ENCODE measurements at places on chromosomes 6 and 20. TPM values are rescaled to one million over a fixed set of nuclear protein-coding genes. Genes with fewer than 3 reads are reported as not detected.

The BACH2 gene
- total RNA-seq, result 68.1 TPM

- no peak overlapping the region for H3K27ac ChIP-seq
- no peak overlapping the region for H3K4me3 ChIP-seq
- DNase-seq, result no peak
- H3K4me1 ChIP-seq, result peaks cover under 1% of the 10 kb centered on the region
- H3K27me3 ChIP-seq, result no peaks in the 10 kb centered on the region
- peaks cover 68% of the 10 kb centered on the region for H3K36me3 ChIP-seq
Measured at GRCh38 chr20:49252556-49253350, 25.1 kb downstream of the ZNFX1 start.

- no peak within 1 kb of the TSS for H3K27ac ChIP-seq
- no peaks in the 10 kb centered on the region for H3K36me3 ChIP-seq
- H3K27me3 ChIP-seq, result peaks cover 81% of the 10 kb centered on the region
- H3K4me3 ChIP-seq, result peak within 1 kb of the TSS; percentile 64
- DNase-seq, result peak; percentile 23
Measured at GRCh38 chr6:159169193-159169555, at the start of gene FNDC1. TSS of gene FNDC1 (plus strand) at chr6:159169400. CDS start at chr6:159169597, 197 bp downstream.

The ZBTB12 gene
- 5.1 TPM for total RNA-seq

DNA sequence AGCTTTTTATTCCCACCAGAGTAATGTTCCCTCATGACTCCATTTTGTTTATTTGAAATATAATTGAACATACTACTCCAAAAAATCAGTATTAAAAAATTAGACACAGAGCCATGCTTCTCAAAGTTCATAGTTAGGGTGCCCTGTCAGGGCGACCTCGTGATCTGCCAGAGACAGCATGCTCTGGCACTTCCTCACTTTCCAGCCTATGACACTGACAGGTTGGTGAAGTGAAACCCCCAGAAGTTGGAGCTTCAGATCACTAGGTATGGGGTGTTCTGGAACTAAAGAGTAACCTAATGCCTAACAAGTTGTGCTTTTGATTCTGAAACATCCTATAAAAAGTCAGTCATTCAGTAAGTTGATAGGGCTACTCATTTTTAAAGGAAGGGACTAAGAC lies 93.0 kb downstream of the TBC1D7 start:
- no peak for DNase-seq
- H3K27me3 ChIP-seq, result peaks cover 41% of the 10 kb centered on the region
- no peaks in the 10 kb centered on the region for H3K4me1 ChIP-seq
- peaks cover 3% of the 10 kb centered on the region for H3K36me3 ChIP-seq
- H3K27ac ChIP-seq, result no peak overlapping the region
- H3K4me3 ChIP-seq, result no peak overlapping the region

- peak overlapping the region; percentile 57 for H3K4me3 ChIP-seq
- H3K27me3 ChIP-seq, result no peaks in the 10 kb centered on the region
- peak overlapping the region; percentile 93 for H3K27ac ChIP-seq
- H3K4me1 ChIP-seq, result peaks cover 77% of the 10 kb centered on the region
- DNase-seq, result peak; percentile 60
- peaks cover 9% of the 10 kb centered on the region for H3K36me3 ChIP-seq
Measured at GRCh38 chr6:135087803-135088202, 33.2 kb upstream of the HBS1L start.

The OPRL1 gene
- 0.16 TPM for total RNA-seq

DNA sequence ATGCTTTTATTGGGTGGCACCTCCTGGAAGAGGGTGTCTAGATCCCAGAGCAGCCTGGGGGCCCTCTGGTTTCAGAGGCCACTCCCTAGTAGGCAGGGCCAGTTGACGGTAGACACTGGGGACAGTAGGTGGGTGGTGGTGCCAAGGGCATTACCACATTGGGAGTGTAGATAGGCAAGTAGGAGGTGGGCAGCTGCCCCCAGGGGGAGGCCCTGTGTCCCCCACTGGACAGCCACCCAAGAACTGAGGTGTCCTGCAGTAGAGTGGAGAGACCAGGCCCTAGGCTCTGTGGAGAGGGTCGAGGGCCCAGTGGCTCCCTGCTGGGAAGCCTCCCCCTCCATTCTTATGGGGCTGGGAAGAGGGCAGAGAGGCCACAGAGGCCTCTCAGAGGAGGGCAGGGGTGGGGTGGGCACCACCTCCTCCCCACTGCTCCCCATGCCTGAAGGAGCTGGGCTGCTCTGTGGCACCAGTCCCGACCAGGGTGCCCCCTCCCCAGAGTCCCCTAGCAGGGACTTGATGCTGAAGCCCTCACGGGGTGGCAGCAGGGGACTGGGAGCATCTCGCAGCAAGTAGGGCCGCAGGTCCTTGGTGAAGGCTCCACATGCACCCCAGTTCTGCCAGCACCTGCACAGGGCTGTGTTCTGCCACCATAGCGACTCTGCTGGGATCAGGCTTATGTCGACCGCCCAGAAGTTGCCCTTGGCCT lies 305.0 kb upstream of the KCNQ5 start:
- H3K27me3 ChIP-seq, result no peaks in the 10 kb centered on the region
- DNase-seq, result no peak
- H3K36me3 ChIP-seq, result no peaks in the 10 kb centered on the region
- no peaks in the 10 kb centered on the region for H3K4me1 ChIP-seq

DNA sequence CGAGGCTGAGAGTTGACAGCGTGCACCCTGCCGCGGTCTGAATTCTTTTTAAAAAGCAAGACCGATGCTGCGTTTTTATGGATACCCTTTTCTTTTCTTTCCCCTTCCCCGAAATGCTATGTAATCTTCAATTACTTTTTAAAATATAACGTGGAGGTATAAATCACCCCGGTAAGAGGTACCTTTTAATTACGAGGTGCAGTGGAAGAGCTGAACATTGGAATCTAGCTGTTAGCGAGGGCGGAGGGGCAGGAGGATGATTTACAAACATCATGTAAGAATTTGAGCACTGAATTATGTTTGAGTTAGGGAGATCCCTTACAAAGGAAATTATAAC lies 1.2 kb downstream of the EYA2 start:
- H3K27me3 ChIP-seq, result peaks cover 57% of the 10 kb centered on the region
- no peak overlapping the region for H3K4me3 ChIP-seq
- no peaks in the 10 kb centered on the region for H3K4me1 ChIP-seq
- H3K27ac ChIP-seq, result no peak overlapping the region
- DNase-seq, result no peak

The FNDC1 gene
- 0.02 TPM for total RNA-seq

- H3K36me3 ChIP-seq, result peaks cover 29% of the 10 kb centered on the region
- H3K4me1 ChIP-seq, result no peaks in the 10 kb centered on the region
- no peak overlapping the region for H3K27ac ChIP-seq
- H3K4me3 ChIP-seq, result no peak overlapping the region
- no peak for DNase-seq
- H3K27me3 ChIP-seq, result no peaks in the 10 kb centered on the region
Measured at GRCh38 chr20:34996243-34997028, 40.8 kb downstream of the MYH7B start.

The OR2H2 gene
- not detected for total RNA-seq

DNA sequence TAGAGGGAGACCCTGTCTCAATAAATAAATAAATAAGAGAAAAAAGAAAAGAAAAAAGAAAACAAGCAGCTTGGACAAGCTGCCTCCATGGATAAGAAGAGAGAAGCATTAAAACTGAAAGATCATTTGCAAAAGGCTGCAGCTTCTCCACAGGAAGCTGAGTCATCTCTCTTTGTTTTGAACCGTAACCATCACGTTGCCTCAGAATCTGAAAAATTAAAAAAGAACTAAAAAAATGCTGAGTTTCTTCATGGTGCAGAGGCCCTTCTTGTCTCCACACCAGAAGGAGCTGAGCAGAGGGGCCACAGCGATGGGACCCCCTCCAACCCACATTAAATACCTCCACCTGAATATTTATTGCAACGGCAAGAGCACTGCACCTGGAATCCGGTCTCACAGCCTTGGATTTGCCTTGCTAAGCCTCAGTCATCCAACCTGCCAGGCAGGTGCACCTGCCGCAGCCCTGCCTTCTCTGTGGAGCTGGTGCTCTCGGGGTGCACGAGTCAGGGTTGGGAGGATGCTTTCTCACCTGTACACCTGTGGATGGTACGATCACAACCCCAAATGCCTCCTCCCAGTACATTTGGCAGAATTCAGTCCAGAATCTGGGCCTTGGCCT lies 28.1 kb downstream of the TOX2 start:
- DNase-seq, result peak; percentile 33
- peaks cover 5% of the 10 kb centered on the region for H3K36me3 ChIP-seq
- peak overlapping the region; percentile 70 for H3K4me3 ChIP-seq
- peaks cover 14% of the 10 kb centered on the region for H3K27me3 ChIP-seq

GRCh38 chr6:137926207-137926731 lies 59.2 kb downstream of the TNFAIP3 start:
- H3K27ac ChIP-seq, result peak overlapping the region; percentile 45
- no peaks in the 10 kb centered on the region for H3K27me3 ChIP-seq
- H3K4me1 ChIP-seq, result peaks cover 80% of the 10 kb centered on the region

The LAMP5 gene
- total RNA-seq, result not detected

- H3K4me1 ChIP-seq, result peaks cover 24% of the 10 kb centered on the region
- H3K4me3 ChIP-seq, result no peak overlapping the region
- H3K27me3 ChIP-seq, result no peaks in the 10 kb centered on the region
- H3K36me3 ChIP-seq, result peaks cover 33% of the 10 kb centered on the region
- H3K27ac ChIP-seq, result no peak overlapping the region
Measured at GRCh38 chr20:47529840-47530239, 28.2 kb downstream of the NCOA3 start.

The CPXM1 gene
- 0.76 TPM for total RNA-seq

- no peaks in the 10 kb centered on the region for H3K36me3 ChIP-seq
- H3K4me1 ChIP-seq, result no peaks in the 10 kb centered on the region
- no peak overlapping the region for H3K27ac ChIP-seq
- no peak for DNase-seq
- no peaks in the 10 kb centered on the region for H3K27me3 ChIP-seq
- H3K4me3 ChIP-seq, result no peak overlapping the region
Measured at GRCh38 chr20:7601431-7601830, 338.8 kb downstream of the HAO1 start.

- no peak for DNase-seq
- no peak overlapping the region for H3K4me3 ChIP-seq
- no peaks in the 10 kb centered on the region for H3K27me3 ChIP-seq
- H3K27ac ChIP-seq, result peak overlapping the region; percentile 37
Measured at GRCh38 chr20:50744143-50744792, 12.9 kb downstream of the PARD6B start.

GRCh38 chr20:11697055-11697454 lies 220.6 kb upstream of the BTBD3 start:
- no peaks in the 10 kb centered on the region for H3K4me1 ChIP-seq
- no peak overlapping the region for H3K27ac ChIP-seq
- no peak overlapping the region for H3K4me3 ChIP-seq
- no peak for DNase-seq

DNA sequence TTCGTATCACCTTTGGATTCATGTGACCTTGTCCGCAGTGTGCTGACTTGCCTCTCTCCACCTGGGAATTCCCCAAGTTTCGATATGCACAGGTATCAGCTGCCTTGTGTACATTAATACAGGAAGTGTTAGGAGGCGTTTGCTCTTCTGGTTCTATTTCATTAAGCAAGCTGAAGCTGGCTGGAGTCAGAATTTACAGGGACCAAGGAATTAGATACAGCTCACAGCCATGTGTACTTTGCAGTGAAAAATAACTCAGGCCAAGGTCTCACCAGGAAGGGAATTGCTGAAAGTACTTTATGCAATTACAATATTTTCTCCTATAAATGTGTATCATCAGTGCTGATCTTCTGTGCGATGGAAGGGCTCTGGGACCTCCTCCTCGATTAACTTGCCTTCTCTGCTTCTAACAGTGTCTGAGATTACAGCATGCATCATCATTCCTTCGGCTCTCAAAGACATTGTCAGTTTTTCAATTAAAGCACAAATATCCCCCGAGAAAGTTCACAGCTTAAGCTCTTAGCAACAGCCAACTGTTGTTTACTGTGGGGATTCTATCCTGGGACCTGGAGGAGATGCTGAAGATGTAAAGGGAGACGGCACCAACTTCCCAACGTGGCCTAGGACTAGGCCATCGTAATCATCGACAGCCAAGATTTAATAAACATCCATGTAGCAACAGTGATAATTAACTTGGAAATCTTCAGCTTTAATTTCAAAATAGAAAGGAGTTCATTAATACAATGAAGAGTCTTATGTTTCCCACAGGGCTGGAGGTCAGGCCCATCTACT lies 13.8 kb upstream of the TIAM2 start:
- DNase-seq, result no peak
- H3K27ac ChIP-seq, result no peak overlapping the region
- no peaks in the 10 kb centered on the region for H3K36me3 ChIP-seq
- peaks cover 11% of the 10 kb centered on the region for H3K4me1 ChIP-seq
- no peaks in the 10 kb centered on the region for H3K27me3 ChIP-seq

GRCh38 chr20:59495894-59496510 lies 108.3 kb upstream of the PHACTR3 start:
- H3K4me3 ChIP-seq, result no peak overlapping the region
- no peaks in the 10 kb centered on the region for H3K36me3 ChIP-seq

DNA sequence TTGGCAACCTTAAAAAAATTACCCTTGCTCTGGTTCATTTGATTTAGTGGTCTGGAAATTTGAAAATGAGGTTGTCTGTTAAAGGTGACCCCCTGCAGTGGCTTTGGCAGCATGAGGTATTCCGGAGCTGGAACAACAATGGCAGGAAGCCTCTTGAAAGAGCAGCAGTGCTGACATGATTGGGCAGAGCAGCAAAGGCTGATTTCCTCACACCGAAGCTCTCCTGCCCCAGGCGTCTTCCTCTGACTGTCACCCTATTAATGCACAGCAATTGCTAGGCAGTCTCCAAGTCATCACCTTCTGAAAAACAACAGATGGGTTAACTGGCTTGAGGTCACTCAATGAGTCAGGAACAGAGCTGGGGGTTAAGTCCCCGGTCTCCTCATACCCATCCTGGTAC lies 241.8 kb upstream of the MMS22L start:
- no peak overlapping the region for H3K4me3 ChIP-seq
- no peaks in the 10 kb centered on the region for H3K27me3 ChIP-seq
- H3K36me3 ChIP-seq, result no peaks in the 10 kb centered on the region
- no peaks in the 10 kb centered on the region for H3K4me1 ChIP-seq
- no peak overlapping the region for H3K27ac ChIP-seq
- no peak for DNase-seq

The SLC35F1 gene
- total RNA-seq, result not detected

DNA sequence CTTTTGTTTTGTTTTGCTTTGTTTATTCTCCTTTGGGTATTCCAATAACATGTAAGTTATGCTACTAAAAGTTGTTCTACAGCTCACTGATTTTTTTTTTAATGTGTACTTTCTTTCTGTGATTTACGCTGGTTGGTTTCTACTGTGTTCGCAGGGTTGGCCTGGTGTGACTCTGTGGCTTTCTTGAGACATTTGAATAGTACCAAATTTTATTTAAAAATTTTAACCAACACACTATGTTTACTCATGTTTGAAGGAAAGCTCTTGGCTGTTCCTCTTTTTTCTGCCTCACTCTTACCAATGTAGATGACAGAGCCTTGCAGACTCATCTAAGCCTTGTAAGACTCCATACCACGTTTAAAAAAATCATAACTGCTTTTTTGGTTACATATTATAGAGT lies 1784.9 kb upstream of the DEFB115 start:
- H3K27me3 ChIP-seq, result no peaks in the 10 kb centered on the region
- no peak overlapping the region for H3K27ac ChIP-seq
- no peaks in the 10 kb centered on the region for H3K36me3 ChIP-seq
- no peak for DNase-seq
- H3K4me1 ChIP-seq, result no peaks in the 10 kb centered on the region
- no peak overlapping the region for H3K4me3 ChIP-seq
